ENCODE measurements at places on chromosomes 4 and X.
A peak's percentile ranks its signal among the peaks of the same experiment; 100 is the strongest.

DNA sequence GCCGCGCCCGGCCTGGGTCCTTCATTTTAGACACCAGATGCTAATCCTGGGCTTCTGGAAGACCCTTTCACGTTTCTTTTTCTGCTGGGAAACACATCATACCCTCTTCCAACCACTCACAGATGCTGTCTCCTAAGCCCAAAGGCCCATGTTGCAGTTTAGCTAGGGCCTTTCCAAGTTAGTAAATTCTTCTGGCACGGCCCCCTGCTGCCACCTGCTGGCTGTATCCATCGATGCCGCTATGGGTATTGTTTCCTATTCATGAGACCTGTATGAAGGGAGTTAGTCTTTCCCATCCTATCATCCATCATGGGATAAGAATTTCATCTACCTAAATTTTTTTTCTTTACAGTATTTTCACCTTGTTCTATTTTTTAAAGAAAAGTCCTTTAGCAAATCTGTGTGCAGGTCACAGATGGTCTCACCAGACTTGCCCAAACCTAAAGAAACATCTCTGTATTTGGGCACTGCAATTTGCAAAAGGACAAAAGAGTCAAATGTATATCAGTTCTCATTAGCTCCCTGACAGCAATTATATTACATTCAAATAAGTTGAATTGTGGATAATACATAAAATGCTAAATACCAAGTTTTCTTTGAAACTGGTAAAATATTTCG is 37.8 kb upstream of the SLC9A7 start:
- DNase-seq = peak; percentile 45

DNA sequence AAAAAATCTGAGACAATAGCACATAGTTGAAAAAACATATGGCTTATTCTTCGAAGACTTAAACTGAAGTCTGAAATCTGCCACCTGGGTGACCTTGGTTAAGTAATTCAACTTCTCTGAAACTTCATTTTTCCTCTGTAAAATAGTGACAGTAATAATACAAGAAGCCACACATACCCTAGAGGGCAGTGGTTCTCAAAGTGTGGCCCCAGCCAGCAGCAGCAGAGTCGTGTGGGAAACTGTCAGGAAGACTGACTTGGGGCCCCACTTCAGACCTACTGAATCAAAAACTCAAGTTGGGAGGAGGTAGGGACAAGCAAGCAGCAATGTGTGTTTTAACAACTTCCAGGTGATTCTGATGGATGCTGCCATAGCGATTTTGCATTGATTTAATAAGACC is 249.9 kb downstream of the HNRNPD start:
- DNase-seq = no peak

DNA sequence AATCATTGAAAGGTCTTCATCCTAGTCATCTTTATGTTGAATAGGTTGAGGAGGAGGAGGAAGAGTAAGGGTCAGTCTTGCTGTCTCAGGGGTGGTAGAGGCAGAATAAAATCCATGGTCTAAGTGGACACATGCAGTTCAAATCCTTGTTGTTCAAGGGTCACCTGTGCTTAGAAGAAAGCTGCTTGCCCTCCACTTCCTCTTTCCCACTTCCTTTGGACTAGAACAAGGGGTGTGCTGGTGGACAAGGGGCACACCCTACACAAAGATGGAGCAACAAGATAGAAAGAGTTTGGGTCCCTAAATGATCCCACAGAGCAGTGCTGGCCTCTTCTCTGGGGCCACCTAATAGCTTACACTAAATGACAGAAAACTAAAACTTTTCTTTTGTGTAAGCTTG is 47.9 kb downstream of the HSD17B13 start:
- DNase-seq = no peak

- DNase-seq = no peak
These were observed 54.1 kb downstream of the GRK4 start for GRCh38 chr4:3017504-3017903.
